Activated T-helper 9 cell treated with anti-CD3 and anti-CD28 coated beads, Interleukin-2, amount 50 U/mL, for 16 hours (primary cell): ENCODE measurements at places on chromosomes 1 and 21.

DNA sequence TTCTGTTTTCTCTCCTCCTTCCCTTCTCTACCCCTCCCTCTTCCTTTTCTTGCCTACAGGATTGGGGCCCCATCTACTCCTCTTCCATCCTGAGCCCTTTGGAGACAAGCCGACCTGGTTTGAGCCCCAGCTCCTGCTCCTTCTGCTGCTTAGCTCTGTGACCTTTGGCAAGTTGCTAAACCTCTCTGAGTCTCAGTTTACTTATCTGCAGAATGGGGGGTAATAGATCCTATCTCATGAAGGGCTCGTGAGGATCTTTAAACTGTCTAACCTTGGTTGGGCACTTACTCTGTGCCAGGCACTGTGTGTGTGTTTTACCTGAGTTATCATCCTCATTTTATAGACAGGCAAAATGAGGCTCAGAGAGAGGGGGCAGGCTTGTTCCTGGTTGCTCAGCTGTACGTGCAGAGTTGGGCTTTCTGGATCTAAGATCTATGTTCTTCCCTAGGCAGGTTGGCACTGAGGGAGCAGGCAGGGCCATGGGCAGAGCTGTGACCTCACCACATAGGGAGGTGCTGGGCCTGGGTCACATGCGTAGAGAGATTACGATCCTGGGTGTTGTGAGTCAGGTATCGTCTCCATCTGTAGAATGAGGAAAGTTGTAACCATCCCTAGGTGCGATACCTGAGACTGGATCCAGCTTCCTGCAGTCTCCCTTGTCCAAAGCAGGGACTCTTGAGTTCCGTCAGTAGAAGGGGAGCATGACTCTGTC is 58.5 kb downstream of the FOXO6 start:
- no peak for DNase-seq

DNA sequence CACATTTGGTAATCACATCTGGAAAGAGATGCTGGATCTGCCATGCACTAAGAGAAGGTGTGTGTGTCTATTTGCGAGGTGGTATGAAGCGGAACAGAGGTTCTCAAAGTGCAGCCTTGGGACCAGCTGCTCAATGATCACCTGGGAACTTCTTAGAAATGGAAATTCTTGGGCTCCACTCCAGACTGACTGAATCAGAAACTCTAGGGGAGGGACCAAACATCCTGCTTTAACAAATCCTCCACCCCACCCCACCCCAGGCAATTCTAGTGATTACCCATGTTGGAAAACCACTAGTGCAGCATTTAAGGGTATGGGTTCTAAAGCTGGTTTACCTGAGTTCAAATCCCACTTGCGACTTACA is 143.9 kb upstream of the JUN start:
- no peak for DNase-seq

DNA sequence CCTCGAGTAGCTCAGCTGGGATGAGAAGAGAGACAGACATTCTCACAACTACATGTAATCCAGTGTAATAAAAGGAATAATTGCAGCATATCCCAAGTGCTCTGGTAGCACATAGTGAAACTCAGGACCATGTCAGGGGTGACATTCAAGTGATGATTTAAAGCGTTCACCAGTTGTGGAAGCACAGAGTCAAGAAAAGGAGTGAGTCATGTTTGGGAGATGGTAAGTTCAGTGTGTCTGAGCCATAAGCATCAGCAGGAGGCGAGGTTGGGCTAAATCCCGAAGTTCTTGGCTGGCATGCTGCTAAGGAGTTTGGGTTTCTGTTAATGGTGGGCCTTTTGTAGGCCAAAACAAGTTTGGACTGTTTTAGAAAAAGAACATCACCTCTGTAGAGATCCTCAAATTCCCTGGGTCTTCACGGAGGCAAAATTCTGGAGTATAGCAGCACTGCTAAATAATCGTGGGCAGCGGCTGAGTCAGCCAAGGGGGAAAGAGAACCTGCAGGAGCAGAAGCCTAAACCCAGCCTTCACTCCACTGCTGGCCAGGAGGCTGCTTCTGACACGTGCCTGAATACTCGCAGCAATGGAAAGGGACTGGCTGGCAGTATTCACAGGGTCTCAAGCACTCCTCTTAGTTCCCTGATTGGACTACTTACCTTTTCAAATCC is 7.2 kb upstream of the NHLH1 start:
- DNase-seq = no peak

DNA sequence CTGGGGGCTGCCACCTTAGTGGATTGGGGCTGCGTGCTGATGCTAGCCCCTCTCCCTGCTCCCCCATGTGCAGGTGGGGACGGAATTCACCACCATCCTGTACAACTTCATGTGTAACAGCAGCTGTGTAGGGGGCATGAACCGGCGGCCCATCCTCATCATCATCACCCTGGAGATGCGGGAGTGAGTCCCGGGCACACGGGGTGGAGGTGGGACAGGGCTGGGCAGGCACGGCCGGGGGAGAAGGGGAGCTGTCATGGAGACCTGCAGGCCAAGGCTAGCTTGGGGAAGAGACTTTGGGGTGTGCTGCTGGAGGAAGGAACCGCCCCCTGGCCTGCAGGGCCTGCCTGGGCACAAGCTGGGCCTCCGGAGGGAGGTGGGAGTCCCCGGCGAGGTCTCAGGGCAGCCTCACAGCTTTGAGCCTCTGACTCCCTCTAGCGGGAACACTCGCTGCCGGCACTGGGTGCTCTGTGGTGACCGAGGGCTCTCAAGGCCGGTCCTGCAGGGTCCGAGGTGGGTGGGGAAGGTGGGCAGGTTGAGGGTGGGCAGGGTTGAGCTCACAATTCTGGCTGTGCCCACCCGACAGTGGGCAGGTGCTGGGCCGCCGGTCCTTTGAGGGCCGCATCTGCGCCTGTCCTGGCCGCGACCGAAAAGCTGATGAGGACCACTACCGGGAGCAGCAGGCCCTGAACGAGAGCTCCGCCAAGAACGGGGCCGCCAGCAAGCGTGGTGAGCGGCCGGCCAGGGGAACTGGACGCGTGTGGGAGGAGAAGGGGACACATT is 25.0 kb upstream of the CCDC27 start:
- DNase-seq = no peak

DNA sequence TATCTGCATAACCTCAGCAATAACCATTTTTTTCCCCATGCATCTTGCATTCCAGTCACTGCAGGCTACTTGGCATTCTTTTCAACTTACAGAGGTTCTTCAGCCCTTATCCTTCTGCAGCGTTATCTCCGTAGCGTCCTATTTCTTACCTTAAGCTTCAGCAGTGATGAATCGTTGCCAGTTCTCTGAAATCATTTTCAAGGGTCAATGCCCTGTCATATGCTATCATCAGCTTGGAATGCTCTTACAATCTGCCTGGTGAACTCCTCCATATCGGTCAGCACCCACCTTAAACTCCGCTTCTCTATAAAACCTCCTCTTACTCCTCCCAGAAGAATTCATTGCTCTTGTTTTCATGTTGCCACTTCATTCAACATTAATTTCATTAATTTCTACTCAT is 105.1 kb upstream of the DPH5 start:
- no peak for DNase-seq

- no peak for DNase-seq
Measured at GRCh38 chr1:41618066-41618825, 133.8 kb upstream of the EDN2 start.

- no peak for DNase-seq
Measured at GRCh38 chr1:117632269-117633067, 26.6 kb downstream of the TENT5C start.

- no peak for DNase-seq
Measured at GRCh38 chr21:15992171-15992570, 262.4 kb downstream of the USP25 start.

- DNase-seq = no peak
Measured at GRCh38 chr1:4047666-4048065, 147.6 kb upstream of the C1orf174 start.

- no peak for DNase-seq
Measured at GRCh38 chr1:233240829-233241682, 54.5 kb downstream of the PCNX2 start.

DNA sequence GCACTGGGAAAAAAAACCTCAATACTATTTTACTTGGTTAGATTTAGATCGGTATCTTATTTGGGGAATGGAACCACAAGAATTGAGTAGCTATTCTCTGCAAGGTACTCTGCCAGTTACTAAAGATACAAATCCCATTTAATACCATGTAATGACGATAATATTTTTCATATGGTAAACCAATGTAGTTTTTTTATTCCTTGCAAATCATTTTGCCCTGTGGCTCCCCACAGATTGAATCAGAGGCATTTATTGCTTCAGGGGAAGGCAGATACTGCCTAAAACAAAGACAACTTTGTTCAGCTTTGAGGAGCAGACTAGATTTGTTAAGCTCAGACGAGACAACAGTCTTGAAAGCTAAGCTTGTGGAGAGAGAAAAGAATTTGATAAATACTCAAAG is 226.7 kb upstream of the RUNX1 start:
- DNase-seq = no peak

- DNase-seq = peak; percentile 46
Measured at GRCh38 chr21:45923146-45923545, 58.4 kb upstream of the COL6A1 start.

- no peak for DNase-seq
Measured at GRCh38 chr1:199173356-199173755, 534.5 kb downstream of the PTPRC start.

- DNase-seq = no peak
Measured at GRCh38 chr1:93692983-93693591, 11.4 kb upstream of the BCAR3 start.

DNA sequence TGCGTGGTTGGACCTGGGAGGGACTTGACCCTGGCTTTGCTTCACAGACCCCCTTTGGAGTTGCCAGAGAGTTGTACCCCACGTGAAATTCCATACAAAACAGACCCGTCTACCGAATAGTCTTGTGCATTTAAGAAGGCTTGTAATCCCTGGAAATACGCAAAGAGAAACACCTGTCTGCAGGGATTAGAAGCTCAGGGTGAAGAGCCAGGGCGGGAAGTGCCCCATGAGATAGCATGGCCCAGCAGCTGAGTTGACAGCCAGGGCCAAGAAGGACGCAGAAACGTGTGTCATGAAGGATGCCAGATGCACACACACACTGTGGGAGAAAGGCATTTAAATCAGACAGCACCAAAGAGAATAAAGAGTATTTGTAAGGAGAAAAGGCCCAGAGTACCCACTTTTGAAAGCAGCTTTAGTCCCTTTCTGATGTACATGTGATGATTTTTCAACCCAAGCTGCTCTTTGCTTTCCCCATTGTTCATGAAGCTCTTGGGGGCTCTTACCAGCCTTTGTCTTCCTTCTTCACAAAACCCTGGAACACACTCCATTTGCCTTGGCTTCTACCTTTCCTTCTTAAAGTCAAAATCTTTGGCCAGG is 46.6 kb downstream of the PCP4 start:
- DNase-seq = no peak

GRCh38 chr1:84174051-84174556 is 30.0 kb downstream of the PRKACB start:
- no peak for DNase-seq

DNA sequence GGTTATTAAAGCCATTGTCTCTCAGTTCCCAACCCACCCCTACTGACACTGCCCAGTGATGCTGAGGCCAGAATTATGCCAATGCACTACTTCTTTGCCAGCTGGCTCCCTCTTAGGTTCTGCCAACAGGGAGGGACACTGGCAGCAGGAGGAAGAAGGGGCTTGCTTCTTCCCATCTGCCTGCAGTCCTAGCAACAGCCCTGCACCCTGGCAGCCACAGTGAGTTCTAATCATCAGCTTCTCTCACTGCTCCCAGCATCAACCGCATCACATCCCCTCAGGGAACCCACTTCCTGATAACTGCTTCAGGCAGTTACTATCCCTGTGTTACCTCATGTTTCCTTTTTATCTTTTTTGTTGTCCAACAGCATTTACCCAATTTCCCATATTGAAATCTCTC is 86.2 kb downstream of the UBR4 start:
- no peak for DNase-seq

DNA sequence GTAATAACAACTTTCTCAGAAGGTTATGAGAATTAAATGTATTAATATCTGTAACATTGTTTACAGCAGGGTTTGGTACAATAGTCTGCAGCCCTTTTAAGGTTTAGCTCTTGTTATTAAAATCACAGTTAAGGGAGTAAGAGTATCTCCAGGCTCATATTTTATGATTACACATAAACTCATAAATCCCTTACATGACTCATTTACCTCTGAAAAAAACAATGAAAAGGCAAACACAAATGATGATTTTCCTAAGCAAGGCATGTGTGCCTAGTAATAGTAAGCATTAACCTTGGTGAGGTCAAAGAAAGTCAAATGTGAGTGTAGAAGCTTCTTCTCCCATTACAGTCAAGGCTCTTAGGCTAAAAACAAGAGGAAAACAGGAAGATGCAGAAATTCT is 84.5 kb upstream of the ADGRL4 start:
- no peak for DNase-seq

- peak; percentile 32 for DNase-seq
Measured at GRCh38 chr21:45555557-45556301, 13.5 kb upstream of the SLC19A1 start.

- no peak for DNase-seq
Measured at GRCh38 chr21:44255511-44255981, 6.2 kb downstream of the DNMT3L start.

DNA sequence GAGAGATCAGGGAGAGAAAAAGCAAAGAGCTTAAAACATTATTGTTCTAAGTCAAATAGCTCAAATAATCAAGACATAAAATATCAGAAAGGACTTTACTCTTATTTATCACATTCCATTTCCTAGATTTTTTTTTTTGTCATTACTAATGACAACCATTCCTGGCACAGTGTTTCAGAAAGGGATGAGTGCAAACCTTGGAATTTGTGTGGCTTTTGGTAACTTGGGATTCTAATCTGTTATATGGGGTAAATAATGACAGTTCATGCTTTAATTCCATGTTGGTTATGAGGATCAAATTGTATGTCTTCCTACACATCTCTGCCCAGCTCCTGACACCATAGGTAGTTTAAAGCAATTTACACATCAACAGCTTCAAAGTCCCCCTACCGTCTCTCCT is 358.4 kb upstream of the ADGRL4 start:
- no peak for DNase-seq

DNA sequence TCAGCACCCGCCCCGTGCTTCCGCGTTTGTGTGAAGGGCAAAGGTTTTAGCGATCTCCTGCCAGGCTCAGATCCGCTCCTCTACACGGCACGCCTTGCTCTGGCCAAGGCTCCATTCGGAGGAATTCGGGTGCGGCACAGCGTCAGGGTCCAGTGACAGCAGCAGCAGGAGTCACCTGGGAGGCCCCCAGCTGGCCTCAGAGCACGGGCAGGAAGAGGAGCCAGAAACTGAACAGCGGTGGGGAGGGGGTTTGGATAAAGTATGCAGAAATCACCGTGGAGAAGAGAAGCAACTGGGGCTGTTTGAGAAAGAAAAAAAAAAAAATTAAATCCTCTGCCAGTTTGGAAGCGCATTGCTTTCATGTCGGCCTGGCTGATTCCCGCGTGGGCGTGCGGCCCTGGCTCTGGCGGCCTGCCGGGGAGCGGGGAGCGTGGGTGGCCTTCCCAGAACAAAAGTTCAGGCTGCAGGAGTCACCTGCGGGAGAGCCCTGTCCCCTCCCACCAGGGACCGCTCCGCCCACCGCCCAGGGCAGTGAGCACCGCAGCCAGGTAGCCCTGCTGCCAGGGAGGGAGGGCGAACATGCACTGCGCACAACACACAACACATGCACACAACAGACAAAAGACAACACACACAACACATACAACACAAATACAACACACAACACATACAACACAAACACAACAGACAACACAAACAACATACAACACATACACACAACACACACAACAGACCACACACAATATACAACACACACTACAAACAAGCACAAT is 107.6 kb downstream of the ETS2 start:
- DNase-seq = no peak

GRCh38 chr1:6762060-6762459 is 23.2 kb upstream of the CAMTA1 start:
- DNase-seq = no peak
